ENCODE measurements at places on chromosomes 6 and 20. TPM values are rescaled to one million over a fixed set of nuclear protein-coding genes. Genes with fewer than 3 reads are reported as not detected.

Gene VSX1
- not detected for total RNA-seq

Gene DNPH1
- total RNA-seq = 42.8 TPM

Gene RIMS4
- under 0.01 TPM for total RNA-seq

Gene CALHM6
- 0.98 TPM for total RNA-seq

Gene TAAR6
- not detected for total RNA-seq

Gene ZNF311
- total RNA-seq = 1.6 TPM

Gene TRPC4AP
- total RNA-seq = 90.9 TPM

Gene DHX35
- total RNA-seq = 4.7 TPM

Gene DDO
- not detected for total RNA-seq
